ENCODE measurements at places on chromosomes 1 and 21.

- no peak for DNase-seq
Observed at GRCh38 chr1:235068158-235069121, 60.2 kb downstream of the TOMM20 start.

GRCh38 chr1:191065771-191066170 is 588.1 kb upstream of the BRINP3 start:
- no peak for DNase-seq

DNA sequence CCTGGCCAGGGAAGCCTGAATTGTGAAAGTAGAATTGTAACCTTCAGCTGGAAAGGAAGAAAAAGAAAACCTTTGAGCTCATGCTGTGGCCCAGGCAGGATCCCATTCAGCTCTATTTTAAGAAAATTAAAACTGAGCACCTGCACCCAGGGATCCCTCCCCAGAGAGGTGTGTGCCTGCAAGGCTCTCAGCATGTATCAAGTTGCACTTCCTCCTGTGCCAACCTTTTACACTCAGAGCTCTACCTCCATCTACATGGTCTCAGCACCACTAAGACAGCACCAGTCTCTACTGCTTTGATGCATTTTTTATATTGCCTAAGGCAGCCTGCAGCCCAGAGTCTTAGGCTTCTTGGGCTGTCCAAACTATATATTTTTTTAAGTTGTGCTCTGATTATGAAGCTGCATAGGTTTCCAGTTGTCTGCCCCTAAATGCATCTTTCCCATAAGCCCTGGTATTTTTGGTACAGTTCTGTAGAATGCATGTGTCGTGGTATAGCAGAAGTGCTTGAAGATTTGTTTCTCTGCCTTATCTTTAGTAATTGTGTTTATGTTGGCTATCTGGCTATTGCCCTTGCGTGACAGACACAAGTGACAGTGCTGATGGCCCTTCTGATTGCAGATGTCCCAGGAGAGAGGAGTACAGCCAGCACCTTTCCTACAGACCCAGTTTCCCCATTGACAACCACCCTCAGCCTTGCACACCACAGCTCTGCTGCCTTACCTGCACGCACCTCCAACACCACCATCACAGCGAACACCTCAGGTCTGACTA is 63.1 kb downstream of the PTPRC start:
- no peak for DNase-seq

GRCh38 chr1:20069874-20070273 is at the start of gene PLA2G5:
PLA2G5 (plus strand) TSS chr1:20070194; CDS start chr1:20084831, 14,637 bp downstream.
- DNase-seq, result no peak

DNA sequence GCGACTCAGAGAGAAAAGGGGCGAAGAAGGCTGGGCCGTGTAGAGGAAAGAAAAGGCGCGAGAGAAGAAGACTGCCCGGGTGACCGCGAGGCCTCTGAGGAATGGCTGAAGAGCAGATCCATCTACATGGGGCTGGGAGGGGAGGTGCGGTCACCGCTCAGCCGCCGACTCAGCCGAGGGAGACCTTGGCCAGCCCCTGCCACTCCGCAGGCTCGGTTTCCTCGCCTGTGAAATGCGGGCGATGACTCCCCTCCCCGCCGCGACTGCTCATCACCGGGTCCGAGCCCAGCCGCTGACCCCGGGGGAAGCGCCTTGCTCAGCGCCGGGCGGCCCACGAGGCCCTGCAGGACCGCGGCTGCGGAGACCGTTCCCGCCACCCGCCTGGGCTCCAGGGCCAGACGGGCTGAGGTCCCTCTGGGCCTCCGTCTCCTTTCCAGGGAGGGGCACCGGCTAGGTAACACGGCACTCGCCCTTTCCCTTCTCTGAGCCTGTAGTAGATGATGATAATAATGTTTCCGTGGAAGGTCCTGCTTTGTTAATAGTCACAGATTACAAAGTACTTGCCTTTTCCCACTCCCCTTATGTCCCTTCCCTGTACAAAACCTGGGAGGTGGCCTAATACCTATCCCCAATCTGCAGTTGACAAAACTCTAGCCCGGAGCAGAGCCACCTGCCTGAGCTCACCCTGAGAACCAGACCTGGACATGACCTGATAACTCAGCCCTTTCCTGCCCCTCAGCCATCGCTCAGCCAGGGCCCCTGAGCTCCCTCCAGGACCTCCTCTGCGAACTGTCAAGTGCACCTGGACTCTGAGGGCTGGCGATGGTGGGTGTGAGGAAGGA is 1.6 kb upstream of the BSND start:
- DNase-seq, result no peak

- DNase-seq, result no peak
Observed at GRCh38 chr1:196774603-196775002, at the start of gene CFHR3. CFHR3 (plus strand) TSS chr1:196774840; CDS start chr1:196774887, 47 bp downstream.

DNA sequence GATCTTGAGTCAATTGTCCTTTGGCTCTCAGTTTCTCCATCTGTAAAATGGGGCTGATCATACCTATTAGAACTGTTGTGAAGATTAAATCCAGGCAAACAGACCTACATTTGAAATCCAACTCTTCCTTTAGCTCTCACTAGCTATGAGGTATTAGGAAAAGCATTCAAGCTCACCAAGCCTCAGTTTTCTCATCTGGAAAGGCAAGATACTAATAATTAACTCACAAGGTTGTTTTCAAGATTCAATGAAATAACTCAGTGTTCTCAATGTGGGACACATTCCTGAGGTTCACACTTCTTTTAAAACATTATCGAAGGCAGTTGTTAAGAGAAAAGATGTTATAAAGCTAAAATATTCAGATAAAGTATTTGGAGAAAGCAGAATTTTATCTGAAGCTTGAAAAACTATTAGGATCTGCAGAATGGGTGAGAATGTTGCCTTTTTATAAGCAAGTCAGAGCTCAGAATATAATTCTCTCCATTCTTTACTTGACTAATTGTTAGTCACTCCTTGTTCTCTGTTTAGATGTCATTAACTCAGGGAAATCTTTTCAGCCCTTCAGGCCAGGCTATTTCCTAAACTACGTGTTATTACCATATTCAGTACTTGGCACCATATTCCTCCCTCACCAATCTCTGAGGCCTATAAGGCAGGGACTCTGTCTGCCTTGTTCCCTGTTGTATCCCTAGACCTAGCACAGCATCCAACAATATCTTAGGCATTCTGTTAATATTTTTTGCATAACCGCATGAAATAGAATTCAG is 72.0 kb upstream of the VAV3 start:
- DNase-seq, result no peak

GRCh38 chr1:193069748-193070385 is 10.5 kb downstream of the RO60 start:
- DNase-seq, result peak; percentile 11

DNA sequence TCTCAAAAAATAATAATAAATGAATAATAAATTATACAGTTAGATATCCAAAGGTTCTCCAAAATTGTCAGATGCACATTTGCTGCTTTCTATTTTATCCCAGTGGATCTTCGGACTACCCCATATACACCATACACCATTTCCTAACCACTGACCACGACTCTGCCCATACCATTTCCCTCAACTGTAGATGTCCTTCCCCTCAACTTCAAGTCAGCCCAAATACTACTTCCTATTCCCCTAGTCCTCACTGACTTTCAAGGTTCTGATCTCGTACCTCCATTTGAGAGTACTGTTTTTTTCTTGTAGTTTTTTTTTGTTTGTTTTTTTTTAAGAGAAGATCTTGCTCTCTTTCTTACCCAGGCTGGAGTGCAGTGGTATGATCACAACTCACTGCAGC is 19.6 kb downstream of the EIF4G3 start:
- no peak for DNase-seq

DNA sequence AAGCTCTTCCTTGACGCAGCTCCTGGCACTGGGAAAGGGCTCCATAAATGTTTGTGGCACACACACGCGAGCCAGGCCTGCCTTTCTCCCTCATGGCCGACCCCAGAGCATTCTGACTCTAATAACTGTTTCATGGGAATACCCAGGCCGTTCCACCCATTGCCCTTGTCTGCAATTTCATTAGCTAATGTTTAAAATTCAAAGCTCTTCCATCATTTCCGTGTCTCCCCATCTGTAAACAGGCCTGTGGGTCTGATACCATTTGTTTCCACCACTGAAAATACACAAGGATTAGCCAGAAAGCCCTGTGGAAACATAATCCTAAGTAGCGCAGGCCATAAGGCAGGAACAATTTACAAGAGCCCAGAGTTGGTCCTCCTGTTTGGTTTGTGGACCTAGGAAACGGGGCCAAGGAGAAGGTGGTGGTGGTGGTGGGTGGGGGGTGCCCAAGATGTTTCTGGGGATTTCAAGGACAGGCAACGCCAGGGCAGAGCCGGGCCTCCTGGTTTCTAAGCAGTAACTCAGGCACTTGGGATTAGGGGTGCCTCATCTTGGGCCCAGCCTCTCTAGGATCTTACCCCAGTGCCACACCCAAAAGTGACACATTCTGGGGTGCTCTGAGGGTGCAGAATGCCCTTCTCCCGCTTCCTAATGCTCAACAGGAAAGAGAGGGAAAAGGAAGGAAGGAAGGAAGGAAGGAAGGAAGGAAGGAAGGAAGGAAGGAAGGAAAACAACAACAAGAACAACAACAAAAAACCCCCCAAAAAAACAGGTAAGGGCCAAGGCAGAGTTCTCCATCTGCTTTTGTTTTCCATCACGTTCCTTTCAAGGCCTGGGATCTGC is 79.4 kb downstream of the SSBP3 start:
- DNase-seq, result no peak

DNA sequence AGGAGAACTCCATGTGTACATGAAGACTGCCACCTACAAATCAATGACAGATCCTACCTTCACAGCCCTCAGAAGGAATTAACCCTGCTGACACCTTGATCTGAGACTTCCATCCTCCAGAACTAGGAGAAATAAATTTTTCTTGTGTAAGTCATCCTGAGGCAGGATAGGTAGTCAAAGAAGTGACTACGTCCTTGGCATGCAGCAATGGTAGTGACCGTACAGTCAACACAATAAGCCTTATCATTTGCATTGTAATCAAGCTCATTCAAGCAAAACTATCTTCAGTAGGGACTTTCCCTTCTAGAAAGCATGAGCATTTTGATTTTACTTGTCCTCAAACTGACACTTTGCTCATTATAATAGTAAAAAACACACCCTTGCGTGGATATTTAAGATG is 64.0 kb upstream of the KCNK1 start:
- no peak for DNase-seq
